ENCODE measurements at places on chromosomes 6 and 20.

- DNase-seq: peak; percentile 38
These were observed 1.3 kb downstream of the BPIFA2 start for GRCh38 chr20:33169176-33169794.

DNA sequence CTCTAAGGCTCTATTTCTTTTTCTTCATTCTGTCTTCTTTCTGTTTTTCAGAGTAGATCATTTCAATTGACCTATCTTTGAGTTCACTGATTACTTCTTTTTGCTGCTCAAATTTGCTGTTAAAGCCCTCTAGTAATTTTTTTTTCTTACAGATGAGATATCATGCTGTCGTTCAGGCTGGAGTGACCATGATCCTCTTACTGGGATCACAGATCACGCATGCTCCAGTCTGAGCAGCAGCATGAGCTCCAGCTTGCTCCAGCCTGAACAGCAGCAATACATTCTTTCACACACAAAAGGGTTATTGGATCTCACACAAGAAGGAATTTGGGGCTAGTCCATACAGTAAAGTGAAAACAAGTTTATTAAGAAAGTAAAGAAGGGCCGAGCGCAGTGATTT lies 12.3 kb upstream of the TRIM38 start:
- DNase-seq: no peak

DNA sequence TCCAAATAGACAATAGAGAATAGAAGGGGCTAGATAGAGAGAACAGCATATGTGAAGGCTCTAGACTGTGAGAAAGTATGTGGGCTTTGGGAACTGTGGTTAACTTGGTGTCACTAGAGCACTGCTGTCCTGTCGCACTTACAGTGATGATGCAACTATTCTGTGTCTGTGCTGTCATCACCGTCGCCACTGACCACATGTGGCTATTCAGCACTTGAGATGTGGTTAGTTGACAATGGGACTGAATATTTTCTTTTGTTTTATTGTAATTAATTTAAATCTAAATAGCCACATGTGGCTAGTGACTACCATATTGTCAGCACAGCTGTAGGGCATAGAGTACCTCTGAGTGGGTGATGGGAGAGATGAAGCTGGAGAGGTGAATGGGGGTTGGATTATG lies 39.0 kb upstream of the IFNGR1 start:
- DNase-seq: peak; percentile 57

GRCh38 chr20:30815577-30816181 lies 441.8 kb upstream of the DEFB115 start:
- DNase-seq: no peak

DNA sequence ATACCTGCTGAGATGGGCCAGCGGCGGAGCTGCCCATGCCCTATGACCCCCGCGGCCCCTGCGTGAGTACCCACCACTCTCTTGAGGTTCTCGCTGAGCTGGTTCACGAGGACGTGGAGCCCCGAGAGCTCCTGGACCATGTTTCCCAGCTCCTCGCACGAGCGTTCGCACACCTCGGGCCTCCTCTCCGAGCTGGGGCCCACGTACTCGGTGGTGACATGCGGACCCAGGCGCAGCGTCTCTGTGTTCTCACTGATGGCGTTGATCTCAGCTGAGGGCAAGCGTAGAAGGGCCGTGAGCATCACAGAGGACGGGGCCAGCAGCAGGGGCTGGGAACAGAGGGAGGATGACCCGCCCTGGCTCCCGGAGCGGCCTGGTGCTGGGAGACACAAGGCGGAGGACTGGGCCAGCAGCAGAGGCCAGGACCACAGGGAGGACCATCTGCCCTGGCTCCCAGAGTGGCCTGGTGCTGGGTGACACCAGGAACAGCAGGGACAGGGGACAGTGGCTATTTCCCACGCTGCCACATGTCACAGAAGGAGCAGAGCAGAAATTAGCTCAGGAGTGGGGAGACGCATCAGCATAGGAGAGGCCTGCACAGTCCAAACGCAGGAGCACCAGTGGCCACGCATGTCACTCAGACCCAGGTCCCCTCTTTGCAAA lies 11.8 kb downstream of the THBS2 start:
- DNase-seq: no peak

GRCh38 chr20:46084805-46085178 lies 5.0 kb downstream of the NCOA5 start:
- no peak for DNase-seq

GRCh38 chr6:11969092-11969491 lies 43.0 kb upstream of the HIVEP1 start:
- DNase-seq: no peak

GRCh38 chr6:161954077-161954476 lies 680.2 kb upstream of the AGPAT4 start:
- DNase-seq: no peak

GRCh38 chr6:152398993-152399392 lies 238.2 kb downstream of the SYNE1 start:
- no peak for DNase-seq

DNA sequence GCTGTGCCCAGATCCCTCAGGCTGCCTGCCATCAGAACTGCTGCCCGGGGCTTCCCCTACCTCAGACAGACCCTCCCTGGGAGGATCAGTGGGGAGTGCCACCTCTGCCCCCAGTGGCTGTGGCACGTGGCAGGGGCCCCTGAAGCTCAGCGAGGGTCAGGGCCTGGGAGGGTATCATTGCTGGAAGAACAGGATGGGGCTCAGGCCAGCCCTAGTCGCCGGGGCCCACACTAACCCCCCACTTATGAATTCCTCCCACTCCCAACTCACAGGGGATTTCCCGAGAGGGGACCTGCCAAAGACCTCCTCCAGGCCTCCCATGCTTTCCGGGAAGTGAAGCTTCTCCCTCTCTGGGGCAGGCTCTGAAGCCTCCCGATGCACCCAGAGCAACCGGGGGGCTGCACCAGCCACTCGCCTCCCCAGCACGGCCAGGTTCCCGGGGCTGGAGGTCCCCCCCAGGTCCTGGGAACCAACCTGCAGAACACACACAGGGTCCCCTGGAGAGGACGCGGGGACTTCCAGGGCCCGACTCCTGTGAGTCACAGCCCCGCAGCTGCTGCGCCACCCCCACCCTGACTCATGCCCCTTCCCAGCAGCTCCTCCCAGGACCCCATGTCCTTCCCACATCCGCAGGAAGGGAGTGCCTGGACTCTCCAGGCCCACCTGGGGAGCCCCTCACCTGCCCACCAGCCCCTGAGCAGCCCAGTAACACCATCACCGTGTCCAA lies 2.5 kb downstream of the TNFRSF6B start:
- peak; percentile 81 for DNase-seq

DNA sequence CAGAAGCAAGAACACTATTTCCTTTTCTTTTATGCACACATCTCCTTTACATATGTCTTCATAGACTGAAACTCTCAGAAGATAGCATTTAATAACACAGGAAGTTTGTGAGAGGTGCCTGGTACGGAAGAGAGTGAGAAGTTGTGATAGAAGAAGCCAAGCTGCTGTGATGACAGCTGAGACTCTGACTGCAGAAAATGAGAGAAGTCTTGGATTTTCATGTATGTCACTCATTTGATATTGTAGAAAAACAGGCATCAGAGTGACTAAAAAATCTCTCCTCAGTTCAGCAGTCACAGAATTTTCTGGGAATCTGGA lies 154.9 kb upstream of the BMP2 start:
- no peak for DNase-seq

Data from suppressor macrophage treated with lipopolysaccharide for 1 hour (primary cell).